ENCODE measurements at places on chromosomes 6 and 20.

GRCh38 chr6:38739532-38739931 is 24.4 kb downstream of the DNAH8 start:
- no peak for DNase-seq

- DNase-seq, result no peak
Observed at GRCh38 chr20:63819224-63819921, 11.7 kb downstream of the ZBTB46 start.

DNA sequence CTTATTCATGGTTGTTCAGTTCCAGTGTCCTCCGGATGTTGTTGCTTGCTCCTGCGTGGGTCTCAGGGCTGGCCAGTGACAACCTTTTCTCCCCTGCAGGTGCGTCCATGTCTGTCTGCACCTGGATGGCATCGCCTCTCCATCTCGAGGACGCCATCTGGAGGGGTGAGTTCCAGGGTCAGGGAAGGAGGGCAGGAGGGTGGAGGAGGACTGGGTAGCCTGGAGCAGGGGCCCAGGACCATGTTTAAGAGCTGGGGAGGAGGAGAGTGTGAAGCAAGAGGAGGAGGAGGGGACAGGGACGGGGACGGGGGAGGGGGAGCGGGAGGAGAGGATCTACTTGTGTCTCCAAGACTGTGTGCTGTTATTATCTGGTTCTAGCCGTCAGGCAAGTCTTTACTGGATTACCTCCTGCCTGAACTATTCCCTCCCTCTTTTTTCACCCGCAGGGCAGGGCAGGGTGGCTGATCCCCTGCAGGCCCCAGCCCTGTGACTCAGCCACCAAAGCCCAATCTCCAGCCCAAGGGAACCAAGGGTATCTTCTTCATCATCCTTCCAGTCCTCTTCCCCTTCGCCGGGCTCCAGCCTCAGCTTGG is 32.2 kb upstream of the TULP1 start:
- DNase-seq, result no peak

DNA sequence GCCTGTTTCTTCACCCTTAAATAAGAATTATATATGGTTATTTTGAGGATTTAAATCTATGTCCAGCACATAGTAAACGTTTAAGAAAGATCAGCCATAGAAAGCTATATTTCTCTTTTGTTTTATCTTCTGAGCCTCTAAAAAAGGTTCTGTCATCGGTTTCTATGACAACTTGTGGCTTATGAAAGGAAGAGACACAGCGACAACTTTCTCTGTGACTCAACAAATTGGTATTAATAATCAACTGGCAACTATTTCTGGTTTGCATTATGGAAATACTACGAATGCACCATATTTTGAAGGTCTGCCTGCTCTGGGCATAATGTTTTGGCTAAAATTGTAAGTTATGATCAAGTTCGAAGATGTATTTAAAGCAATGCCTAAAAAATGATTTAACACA is 751.0 kb downstream of the CD109 start:
- peak; percentile 27 for DNase-seq

- DNase-seq, result no peak
Observed at GRCh38 chr6:20102397-20103073, 109.7 kb downstream of the MBOAT1 start.
